ENCODE measurements at places on chromosomes 3 and 15. TPM values are rescaled to one million over a fixed set of nuclear protein-coding genes. Genes with fewer than 3 reads are reported as not detected.

GABRR3 gene
- polyA plus RNA-seq: not detected

SENP8 gene
- 1.3 TPM for polyA plus RNA-seq

PLSCR2 gene
- not detected for polyA plus RNA-seq

HHLA2 gene
- polyA plus RNA-seq: not detected

- no peak for DNase-seq
Measured at GRCh38 chr15:87599616-87600015, 656.9 kb downstream of the NTRK3 start.

DNA sequence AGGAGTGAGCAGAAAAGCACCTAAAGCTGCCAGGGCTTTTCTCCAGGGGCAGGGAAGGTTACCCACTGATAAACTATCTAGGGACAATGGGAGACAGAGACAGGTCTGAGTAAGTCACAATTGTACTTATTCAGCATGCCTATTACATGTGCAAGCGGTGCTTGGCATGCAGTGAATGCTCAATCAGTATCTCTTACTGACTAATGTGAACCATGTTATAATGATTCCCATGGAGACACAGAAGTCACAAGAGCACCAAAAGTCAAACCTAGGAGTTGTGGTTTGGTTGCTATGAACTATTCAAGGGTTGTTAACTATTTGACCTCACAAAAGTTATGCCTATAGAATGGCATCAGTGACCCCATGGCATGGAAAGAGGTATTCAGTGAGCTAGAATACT is 50.0 kb upstream of the RASGRP1 start:
- DNase-seq: no peak

- no peak for DNase-seq
Measured at GRCh38 chr3:125098611-125099291, 43.0 kb upstream of the HEG1 start.

DNA sequence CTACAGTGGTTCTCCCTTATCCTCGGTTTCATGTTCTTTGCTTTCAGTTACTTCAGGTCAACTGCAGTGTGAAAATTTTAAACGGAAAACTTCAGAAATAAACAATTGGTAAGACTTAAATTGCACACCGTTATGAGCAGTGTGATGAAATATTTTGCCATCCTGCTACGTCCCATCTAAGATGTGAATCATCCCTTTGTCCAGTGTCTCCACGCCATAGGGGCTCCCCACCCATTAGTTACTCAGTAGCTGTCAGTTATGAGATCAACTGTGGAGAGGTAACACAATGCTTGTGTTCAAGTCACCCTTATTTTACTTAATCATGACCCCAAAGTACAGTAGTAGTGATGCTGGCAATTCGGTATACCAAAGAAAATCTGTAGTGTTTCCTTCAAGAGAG is 47.4 kb downstream of the TJP1 start:
- no peak for DNase-seq

GRCh38 chr15:56031402-56031801 is 38.0 kb upstream of the NEDD4 start:
- no peak for DNase-seq

DNA sequence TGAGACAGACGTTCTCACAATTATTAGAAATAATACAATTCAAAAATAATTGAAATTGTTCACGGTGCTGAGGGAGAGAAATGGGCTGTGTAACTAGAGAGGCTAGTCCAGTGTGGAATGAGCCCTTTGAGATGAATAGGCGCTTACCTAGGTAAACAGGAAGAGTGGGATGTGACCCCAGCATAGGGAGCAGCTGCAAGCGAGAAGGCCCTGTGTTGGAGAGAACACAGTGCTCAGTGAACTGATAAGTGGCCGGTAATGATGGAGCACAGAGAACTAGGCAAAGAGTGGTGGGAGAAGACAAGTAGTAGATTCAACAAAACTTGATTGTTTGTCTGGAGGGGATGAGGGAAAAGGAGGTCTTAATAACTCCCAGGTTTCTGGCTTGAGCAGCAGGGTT is 103.9 kb downstream of the HCN4 start:
- no peak for DNase-seq

DNA sequence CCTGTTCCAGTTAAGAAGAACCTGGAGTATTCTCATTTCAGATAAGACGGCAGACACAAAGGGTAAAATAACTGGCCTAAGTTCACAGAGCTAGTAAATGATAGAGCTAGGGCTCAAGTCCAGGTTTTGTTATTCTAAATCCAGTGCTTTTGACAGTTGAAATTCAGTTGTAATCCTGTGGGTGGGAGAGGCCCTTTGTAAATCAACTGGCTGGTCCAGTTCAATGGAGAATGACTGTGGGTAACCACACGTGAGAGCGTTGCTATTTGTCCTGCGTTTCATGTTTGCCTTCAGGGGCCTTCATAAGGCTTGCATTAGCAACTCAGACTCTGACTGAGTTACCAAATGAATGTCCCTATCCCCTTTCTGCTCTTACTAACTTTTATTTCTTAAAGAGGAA is 24.2 kb upstream of the CD96 start:
- DNase-seq: no peak

- DNase-seq: no peak
Measured at GRCh38 chr3:154135511-154136173, 14.5 kb downstream of the ARHGEF26 start.

DNA sequence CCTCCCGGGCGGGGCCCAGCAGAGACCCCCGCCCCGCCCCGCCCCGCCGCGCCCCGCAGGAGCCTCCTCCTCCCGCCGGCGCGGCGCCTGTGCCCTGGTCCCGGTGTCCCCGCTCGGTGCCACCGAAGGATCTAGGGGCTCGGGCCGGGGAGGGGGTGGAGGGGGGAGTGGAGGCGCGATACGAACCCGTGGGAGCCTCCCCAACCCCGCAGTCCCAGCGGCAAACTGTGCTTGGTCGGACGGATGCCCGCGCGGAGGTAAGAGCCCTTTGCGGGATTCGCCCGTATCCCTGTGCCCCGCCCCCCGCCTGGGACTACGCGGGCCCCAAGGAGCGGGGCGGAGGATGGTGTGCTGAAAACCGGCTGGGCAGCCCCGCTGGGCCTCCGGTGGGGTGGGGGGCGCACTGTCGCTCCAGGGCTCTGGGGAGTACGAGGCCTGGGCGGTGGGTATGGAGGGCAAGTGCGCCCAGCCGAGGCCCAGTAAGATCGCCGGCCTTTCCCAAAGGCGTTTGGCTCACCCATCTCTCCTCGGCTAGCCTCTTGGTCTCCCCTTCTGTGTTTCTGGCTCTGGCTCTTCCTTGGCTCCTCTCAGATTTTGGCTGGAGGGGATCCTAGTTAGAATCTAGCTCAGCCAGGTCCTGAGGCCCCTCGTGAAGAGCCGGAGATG is 65.6 kb upstream of the POLG start:
- DNase-seq: no peak

DNA sequence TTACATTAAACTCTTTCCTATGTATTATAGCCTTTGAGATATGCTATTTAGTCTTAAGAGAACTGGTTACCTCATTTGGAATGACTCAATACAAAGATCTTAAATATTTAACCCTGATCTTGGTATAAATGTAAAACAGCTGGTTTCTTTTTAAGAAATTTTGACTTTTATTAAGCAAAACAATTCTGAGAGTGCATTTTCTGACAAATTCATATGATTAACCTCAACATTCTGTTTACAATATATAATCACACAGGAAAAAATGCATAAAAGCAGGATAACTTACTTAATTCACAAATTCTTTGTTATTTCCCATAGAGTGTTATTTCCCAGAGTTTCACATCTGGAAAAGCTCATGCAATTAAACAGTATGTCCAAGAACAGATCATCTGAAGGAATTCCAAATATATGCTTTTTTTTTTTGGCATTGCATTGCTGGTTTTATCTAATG is 400.4 kb upstream of the THBS1 start:
- DNase-seq: no peak

DNA sequence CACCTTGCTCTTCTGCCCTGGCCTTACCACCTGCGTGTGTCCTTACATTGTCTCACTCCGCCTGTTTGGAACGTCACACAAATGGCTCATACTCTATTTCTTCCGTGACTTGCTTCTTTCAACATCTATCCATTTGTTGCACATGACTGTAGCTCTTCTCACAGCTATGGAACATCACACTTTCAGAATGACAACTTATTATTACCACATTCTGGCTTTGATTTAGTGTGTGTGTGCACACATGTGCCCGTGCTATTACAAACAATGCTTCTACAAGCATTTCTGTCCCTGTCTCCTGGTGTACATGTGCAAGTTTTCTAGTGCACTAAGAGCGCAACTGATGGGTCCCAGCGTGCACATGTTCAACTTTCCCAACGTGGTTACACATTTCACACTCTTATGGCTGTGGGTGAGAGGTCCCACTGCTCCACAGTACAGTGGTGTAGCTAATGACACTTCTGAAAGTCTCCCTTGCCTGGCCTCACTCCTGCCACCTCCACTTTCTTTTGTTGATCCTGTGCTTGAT is 37.8 kb downstream of the PTH1R start:
- no peak for DNase-seq

- no peak for DNase-seq
Measured at GRCh38 chr15:68592544-68592943, 13.8 kb downstream of the CORO2B start.

DNA sequence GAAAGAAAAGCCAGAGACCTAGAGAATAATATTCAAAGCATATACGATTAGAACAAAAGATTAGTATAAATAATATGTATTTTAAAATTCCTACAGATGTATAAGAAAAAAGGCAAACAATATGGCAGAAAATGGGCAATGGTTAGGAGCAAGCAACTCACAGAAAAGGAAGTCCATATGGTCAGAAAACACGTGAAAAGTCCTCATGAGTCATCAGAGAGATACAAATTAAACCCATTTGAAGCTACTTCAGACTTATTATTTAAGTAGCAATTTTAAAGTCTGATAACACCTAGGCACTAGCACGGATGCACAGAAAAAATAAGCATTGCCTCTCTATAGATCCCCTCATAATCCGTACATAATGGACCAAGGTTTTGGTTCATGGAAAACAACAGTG is 25.6 kb downstream of the SLC7A14 start:
- DNase-seq: no peak

DNA sequence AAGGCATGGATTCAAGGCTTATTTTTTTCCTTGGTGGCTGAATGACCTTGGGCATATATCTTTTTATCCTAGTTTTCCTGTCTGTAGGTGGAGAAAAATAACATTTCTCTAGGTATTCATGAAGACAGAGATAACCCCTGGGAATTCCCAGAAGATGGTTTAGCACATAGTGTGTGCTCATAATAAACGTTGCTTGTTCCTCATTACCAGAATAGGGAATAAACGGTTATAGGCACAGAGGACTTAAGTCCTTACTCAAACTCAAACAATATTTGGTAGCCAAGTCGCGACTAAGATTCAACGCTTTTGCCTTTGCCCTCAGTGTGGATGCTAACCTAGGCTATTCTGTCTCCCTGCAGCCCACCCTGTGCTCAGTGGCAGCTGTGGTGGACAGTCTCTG is 51.6 kb upstream of the MITF start:
- DNase-seq: no peak

- DNase-seq: no peak
Measured at GRCh38 chr3:111738238-111738637, 120.8 kb upstream of the PHLDB2 start.

All from K562 (cell line).